ENCODE measurements at places on chromosomes 5 and 9.

- no peak for DNase-seq
Observed at GRCh38 chr9:136252281-136252680, 6.7 kb upstream of the QSOX2 start.

GRCh38 chr5:110496276-110496675, 230.2 kb downstream of the TMEM232 start:
- DNase-seq: no peak

GRCh38 chr9:137423514-137424291, 510 bp downstream of the NOXA1 start:
- no peak for DNase-seq

- DNase-seq: peak; percentile 39
Observed at GRCh38 chr5:178163772-178164735, 10.4 kb upstream of the NHP2 start.

GRCh38 chr9:91164724-91165520, 196.8 kb downstream of the AUH start:
- no peak for DNase-seq

GRCh38 chr9:123739387-123739786, 190.5 kb downstream of the DENND1A start:
- DNase-seq: no peak

DNA sequence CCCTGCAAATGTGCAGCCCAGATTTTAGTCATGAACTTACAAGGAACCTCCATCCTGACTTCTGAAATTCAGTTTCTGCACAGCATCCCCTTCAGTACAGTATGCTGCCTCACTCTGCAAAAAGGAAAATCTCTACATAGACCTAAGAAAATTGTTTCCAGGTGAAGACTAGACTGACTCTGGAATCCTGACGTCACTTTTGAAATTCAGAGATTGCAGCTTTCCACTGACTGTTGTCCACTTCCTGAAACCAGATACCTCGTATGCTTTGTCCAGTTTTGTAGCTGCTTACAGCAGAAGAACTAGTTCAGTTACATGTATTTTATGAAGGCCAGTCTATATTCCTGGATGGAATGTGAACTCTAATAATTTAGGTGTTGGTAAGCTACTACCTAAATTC, 629.3 kb upstream of the ST8SIA4 start:
- DNase-seq: no peak

- no peak for DNase-seq
Observed at GRCh38 chr5:142667831-142668230, 18.1 kb downstream of the FGF1 start.

- no peak for DNase-seq
Observed at GRCh38 chr5:27875148-27875547, 836.8 kb upstream of the CDH9 start.

DNA sequence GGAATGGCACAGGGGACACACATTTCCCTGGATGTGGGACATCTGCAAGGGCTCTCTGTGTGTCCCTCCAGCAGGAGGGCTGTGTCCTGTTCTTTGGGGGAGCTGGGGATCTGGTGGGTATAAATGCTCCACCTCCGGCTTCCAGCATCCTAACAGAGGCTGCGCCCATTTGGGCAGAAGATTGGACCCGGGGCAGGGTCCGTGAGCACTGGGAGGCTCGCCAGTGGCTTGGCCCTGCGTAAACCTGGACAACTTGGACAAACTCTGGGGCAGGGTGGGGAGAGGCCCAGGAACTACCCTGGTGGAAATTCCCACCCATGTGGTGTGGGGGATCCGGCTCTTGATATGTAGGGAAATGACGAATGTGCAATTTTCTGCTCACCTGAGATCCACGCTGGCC, 80.9 kb downstream of the GADD45G start:
- no peak for DNase-seq

- no peak for DNase-seq
Observed at GRCh38 chr5:52603778-52604554, 183.8 kb upstream of the ITGA1 start.

- peak; percentile 78 for DNase-seq
Observed at GRCh38 chr9:2800394-2801179, 43.3 kb downstream of the PUM3 start.

- no peak for DNase-seq
Observed at GRCh38 chr9:70832492-70832891, 288.9 kb downstream of the TRPM3 start.

DNA sequence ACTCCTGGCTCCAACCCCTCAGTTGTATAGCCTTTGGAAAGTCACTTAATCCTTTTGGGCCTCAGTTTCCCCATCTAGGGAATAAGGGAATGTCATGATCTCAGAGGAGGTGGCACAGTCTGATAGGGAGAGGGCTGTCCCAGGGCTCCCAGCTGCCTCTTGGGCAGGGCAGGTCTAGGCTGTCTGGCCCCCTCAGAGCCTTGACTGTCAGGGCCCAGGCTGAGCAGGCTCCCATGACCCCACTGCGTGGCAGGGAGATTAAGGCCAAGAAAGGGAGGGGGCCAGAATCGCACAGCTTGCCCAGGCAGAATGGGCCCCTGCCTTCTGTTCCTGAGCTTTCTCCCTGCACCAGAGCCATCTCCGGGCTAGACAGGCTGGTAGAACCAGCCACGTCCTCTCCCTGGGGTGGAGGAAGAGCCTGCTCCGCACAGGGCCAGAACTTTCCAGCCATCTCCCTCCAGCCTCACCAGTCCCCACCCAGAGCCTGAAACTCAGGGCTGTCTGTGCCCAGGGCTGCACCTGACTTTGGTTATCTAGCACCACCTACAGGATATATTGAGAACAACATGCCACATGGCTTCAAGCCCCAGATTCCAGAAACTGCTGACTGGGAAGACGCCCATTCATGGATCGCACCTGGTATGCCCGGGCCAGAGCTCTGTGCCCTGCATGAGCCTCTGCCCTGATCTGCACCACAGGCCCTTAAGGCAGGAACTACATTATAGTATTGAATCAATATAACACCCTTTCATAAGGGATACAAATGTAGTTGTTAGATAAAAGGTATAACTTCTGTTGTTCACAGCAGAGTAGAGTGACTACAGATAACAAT, 32.1 kb downstream of the NAIF1 start:
- DNase-seq: peak; percentile 47

- DNase-seq: no peak
Observed at GRCh38 chr5:37396352-37396751, 17.2 kb downstream of the WDR70 start.

DNA sequence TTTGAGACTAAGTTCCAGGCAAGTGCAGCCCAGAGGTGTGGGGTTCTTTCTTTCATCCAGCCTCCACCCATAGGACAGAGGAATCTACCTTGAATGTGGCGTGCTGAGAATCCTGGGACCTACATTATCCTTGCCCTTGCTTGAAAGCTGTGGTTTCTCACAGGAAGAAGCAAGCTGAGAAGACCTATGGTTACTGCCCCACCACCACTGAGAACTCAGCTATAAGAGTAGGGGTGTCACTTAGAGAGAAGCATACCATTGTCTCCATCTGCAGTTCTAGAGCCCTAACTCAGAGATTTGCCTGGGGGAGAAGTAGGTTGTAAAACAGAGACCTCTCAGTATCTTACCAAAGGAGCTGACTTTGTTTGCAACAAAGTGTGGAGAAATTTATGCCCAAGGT, 72.4 kb downstream of the SV2C start:
- DNase-seq: no peak

GRCh38 chr9:96418920-96419690, 935 bp upstream of the ZNF367 start:
- DNase-seq: peak; percentile 62

DNA sequence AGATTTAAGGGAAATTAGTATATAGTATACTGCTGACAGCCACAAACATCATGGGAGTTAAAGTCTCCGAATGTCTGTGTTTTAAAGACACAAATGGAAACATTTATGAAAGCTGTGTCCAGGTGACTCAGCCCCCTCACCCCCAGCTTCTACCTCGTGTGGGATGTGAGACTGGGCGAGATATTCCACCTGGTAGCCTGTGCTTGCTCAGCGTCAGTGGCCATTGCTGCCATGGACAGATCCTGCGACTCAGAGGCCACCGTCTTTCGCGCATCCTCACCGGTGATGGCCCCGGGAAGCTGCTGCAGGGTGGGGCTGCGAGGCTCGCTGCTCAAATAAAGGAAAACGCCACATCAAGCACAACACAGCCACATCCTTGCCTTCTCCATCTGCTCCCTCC, 31.2 kb upstream of the EXOC3 start:
- no peak for DNase-seq

- no peak for DNase-seq
Observed at GRCh38 chr5:140153905-140154304, 21.1 kb upstream of the CYSTM1 start.

DNA sequence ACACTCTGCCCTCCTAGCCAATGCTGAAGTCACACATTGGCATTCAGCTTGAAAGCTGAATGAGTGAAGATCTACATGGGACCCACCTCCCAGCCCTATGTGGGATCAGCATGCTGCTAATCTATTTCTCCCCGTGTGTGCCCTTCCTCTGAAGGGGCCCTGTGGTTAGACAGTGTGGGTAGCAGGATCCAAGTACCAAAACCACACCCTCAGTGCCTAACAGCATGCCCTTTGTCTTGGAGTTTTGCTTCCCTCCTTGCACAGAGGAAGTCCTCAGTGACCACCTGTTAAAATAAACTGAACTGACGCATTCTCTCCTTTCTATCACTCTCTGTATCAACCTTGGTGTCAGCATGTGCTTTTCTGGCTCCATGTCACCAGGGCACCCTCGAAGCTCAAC, 25.0 kb downstream of the SH3TC2 start:
- DNase-seq: no peak

- DNase-seq: peak; percentile 92
Observed at GRCh38 chr9:109477258-109478050, 20.7 kb downstream of the PTPN3 start.

GRCh38 chr5:129652349-129653056, 95.4 kb upstream of the MINAR2 start:
- no peak for DNase-seq

DNA sequence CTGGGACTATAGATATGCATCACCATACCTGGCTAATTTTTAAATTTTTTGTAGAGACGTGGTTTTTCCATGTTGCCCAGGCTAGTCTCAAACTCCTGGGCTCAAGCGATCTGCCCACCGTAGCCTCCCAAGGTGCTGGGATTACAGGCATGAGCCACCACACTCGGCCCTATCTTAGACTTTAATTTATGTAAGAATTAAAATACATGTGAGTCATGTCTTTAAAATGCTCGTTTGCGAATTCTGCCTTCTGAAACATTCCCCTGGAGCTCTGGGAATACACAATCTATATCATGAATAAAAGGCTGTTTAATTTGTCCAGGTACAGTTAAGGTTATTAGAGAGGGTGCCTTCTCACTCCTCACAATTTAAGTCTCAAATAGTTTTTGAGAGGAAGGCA, 32.8 kb downstream of the RHOBTB3 start:
- DNase-seq: no peak

- no peak for DNase-seq
Observed at GRCh38 chr9:32454280-32454679, 69.8 kb downstream of the ACO1 start.

DNA sequence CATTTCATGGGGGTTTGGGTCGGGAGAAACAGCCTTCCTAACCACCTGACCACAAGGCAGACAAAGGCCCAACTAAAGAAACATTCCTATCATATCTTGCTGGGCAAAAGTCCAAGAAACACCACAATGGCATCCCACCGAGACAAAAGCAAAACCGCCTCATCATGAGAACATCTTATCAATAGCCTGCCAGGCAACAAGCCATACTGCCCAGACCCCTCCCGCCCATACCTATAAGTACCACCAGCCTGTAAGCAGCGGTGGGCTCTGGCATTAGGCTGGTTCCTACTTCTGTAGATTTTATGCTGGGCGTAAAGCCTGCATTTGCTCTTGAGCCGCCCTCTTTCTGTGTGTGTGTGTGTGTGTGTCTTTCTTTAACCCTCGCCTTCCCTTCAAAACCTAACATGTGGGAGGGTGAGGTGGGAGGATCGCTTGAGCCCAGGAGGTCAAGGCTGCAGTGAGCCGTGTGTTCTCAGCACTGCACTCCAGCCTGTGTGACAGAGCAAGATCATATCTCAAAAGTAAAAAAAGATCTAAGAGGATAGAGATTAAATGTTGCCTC, 56.9 kb downstream of the PDE6A start:
- peak; percentile 97 for DNase-seq

Data from kidney glomerular epithelial cell (primary cell).